M059J (cell line): ENCODE measurements at places on chromosomes 12 and 14. TPM values are rescaled to one million over a fixed set of nuclear protein-coding genes. Genes with fewer than 3 reads are reported as not detected.

- peak; percentile 31 for DNase-seq
Measured at GRCh38 chr12:126069549-126070165, 1004.4 kb downstream of the AACS start.

DNA sequence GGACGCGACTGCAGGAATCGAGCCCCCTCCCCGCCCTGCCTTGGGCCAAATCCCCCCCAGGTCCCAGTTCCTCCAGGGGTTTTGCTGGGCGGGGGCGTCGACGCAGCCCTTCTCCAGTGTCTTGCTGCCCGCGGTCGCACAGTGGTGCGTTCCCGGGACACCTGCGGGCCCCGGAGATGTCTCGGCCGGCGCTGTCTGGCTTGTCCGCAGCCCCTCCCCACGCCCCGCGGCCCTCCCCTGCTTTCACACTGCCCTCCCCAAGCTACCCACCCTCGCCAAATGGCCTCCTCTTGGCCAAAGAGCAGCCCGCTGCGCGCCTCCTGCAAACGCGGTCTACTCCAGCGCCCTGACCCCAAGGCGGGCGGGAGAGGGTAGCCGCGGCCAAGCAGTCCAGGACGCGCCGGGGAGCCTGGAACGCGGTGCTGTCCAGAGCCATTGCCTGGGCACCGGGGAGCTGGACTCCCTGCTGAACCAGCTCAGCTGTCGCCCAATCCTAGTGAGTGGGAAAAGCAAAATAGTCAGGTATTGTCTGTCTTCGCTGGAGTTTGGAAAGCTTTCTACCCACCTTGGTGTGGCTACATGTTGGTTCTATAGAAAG is 122.0 kb downstream of the AACS start:
- no peak for DNase-seq

- DNase-seq: no peak
Measured at GRCh38 chr14:65167072-65167645, 64.8 kb upstream of the MAX start.

The THTPA gene
- total RNA-seq: 7.1 and 18.1 TPM in 2 replicates

The RIN3 gene
- 0.44 and 1.1 TPM in 2 replicates for total RNA-seq

DNA sequence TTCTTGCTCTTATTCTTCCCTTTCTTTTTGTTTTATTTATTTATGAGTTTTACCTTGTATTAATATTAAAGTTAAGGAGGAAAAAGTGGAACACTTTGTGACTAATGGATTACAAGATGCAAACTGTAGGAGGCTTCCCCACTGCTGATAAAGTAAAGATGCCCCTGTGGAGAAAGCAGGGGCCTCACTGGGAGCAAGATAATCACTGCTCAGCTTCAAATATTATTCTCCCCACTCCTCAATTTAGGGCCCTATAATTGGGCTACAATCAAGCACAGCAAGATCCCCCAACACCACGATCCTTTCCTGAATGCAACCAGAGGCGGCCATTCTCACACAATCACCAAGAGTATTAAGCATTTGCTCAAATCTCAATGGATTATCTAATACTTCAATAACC is 149.2 kb downstream of the SLC2A13 start:
- DNase-seq: no peak

The AJUBA gene
- total RNA-seq: 23.9 and 55.5 TPM in 2 replicates

- DNase-seq: no peak
Measured at GRCh38 chr14:96626916-96627315, 124.7 kb downstream of the PAPOLA start.

- no peak for DNase-seq
Measured at GRCh38 chr14:82011460-82011859, 477.8 kb upstream of the SEL1L start.

GRCh38 chr12:6374786-6375160 is 590 bp downstream of the SCNN1A start:
- DNase-seq: no peak

DNA sequence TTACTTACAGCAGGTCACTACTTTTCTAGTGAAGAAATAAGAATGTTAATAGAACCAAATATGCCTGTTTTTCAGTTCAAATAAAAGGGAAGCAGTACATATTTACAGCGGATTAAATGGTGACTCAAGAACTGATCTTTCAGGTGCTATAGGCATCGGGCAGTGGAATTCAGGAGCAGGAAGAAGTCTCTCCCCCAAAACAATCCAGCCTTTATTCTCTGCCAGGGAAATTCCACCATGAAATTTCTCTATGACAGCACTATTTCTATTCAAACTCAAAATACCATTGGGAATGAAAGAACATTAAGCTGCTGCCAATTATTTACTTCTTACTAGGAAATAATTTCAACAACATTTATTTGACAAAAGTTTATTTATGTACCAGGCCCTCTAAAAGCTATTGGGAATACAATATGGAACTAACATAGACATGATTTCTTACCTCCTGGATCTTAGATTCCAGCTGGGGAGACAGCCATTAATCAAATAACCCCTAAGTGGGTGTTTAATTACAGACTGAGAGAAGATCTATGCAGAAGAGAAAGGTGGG is 60.3 kb upstream of the KRR1 start:
- DNase-seq: no peak

DNA sequence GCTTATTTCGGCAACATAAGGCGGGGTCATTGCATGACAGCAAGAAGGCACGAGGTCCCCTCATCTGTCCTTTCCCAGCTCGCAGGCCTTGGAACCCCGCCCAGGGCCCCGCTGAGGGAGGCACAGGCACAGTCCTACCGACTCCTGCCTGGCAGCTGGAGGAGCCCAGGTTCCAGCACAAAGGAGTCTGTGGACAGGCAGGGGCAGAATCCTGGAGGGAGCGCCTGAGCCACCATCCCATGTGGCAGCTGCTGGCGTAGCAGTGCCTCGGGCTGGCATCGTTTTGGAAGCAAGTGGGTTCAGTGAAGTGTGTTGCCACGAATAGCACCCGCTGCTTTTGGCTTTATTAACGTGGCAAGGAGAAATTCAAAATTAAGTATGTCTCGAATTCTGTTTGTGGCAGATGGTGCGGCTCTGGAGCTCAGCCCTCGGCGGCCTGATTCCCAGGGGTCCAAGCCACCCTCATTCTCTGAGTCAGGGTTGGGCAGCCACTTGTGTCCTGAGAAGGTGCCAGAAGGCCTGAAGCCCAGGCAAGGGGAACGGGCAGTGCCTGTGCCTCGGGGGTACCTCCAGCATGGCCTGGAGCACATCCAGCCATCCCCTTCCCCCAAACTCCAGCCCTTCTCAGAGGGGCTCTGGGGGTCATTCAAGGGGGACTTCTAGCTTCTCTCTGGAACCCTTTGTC is 35.9 kb downstream of the SLC8B1 start:
- DNase-seq: peak; percentile 14

GRCh38 chr12:26699237-26699636 is 133.8 kb downstream of the ITPR2 start:
- no peak for DNase-seq

DNA sequence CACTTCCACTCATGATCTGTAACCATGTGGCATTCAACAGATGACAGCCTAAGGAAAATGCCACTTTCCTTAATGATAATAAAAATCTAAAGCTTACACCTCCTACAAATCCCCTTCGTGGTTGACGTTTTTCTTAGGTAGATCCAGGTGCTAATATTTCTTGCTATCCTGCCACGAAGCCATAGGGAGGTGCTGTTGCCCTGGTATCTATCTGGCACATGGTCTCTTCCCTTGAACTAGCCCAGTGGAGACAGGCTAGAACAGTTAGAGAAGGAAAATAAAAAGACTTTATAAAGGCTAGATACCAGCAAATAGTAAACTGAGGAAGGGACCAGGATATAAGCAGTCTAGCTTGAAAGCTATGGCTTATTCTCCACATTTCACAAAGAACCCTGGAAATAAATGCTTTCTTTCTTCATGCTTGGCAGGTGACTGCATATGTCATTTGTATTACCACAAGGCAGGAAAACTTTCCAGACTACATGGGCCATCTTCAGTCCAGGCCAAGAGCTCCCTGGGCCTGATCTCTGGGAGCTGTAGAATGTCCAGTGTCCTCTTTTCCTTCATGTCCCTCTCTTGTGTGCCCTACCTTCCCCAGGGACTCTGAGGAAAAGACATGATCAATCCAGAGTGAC is 15.3 kb downstream of the SPIC start:
- DNase-seq: peak; percentile 7

The ITGB7 gene
- total RNA-seq: not detected in 2 replicates

The CLEC7A gene
- 38.9 and 40.5 TPM in 2 replicates for total RNA-seq

GRCh38 chr12:30568453-30568852 is 127.2 kb downstream of the IPO8 start:
- no peak for DNase-seq

DNA sequence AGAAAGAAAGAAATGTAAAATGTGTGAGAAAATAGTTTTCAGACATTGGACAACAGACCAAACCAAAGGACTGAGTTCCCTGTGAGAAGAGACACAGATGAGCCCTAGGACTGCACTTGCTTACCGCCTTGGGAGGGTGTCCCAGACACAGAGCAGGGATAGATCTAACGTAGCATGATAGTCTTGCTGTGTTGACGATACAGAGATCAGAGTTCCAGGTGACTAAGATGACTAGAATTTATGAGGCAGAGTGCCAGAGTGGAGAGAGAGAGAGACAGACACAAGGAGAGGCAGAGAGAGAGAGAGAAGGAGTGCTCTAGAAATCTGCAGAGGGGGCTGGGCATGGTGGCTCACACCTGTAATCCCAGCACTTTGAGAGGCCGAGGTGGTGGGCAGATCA is 148.2 kb upstream of the LMNTD1 start:
- DNase-seq: peak; percentile 90

The ZNF385A gene
- 0.71 and 4.6 TPM in 2 replicates for total RNA-seq

DNA sequence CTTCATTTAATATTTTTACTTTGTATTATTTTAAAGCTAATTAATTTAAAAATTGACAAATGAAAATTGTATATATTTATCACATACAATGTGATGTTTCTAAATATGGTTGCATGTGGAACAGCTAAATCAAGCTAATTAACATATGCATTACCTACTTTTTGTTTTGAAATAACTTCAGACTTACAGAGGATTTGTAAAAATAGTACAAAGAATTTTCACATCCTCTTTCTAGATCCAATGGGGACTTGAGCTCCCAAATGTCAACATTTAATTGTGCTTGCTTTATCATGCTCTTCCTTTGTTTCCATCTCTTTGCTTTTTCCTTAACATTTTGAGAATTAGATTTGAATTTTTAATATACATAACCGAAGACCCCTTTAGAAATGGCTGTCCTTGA is 6.6 kb downstream of the DCD start:
- DNase-seq: no peak

The MYH6 gene
- total RNA-seq: not detected in 2 replicates

The LUM gene
- 293 and 400 TPM in 2 replicates for total RNA-seq

DNA sequence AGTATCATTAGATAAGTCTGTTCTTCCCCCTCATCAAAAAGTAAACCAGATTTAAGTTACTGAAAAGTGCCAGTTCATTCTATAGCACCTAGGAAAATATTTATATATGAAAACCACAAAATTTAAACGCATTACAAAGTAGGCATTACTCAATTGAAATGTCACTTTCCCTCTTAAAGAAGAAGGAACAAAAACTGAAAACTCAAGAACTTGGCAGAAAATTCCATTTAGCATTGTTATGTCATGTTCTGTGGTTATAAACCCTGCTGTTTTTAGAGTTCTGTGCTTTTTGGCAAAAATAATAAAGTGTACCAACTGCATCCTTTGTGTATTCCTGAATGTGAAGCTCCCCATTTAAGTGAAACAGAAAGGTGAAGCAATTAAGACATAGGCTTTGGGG is 3.6 kb downstream of the FGD4 start:
- DNase-seq: no peak

The ZC2HC1C gene
- total RNA-seq: 1.3 and 9.8 TPM in 2 replicates

The CLEC6A gene
- total RNA-seq: not detected in 2 replicates
